Ecto neural progenitor cell (in vitro differentiated cells): ENCODE measurements at places on chromosomes 13 and 19.

DNA sequence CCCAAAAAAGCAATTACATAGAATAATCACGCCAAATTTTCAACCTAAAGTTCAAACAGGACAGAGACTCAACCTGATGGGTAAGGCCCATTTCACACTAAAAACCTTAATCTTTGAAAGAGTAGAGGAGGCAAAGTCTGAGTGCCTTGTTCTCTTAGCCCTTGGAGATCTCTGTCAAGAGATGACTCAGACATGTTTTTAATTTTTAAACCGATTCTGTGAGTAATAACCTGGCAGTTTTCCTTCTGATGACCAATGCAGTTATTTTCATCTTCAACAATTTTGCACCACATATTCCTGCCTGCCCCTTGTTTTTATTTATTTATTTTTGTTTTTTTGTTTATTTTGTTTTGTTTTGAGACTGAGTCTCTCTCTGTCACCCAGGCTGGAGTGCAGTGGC, 11.5 kb upstream of the TNFSF9 start:
- no peak for DNase-seq

DNA sequence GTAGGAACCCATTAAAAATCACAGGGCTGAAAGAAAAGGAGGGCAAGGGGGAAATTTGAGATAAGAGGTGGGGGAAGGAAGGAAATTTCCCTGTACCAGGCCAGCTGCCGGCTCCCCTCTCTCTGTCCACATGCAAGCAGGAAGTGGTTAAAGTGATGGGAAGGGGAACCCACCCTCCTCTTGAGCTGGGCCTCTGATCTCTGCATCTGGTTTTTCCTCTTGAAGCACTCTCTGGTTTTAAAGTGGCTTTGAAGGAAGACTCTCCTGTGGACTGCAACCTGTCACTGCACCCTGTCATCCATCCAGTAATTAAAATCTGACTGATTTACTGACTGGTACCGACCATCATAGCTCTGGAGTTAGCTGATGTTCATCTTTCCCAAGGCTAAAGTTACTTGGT, 239.6 kb downstream of the TSHZ3 start:
- DNase-seq = no peak

GRCh38 chr13:106560821-106561220, 7.1 kb downstream of the ARGLU1 start:
- no peak for DNase-seq

DNA sequence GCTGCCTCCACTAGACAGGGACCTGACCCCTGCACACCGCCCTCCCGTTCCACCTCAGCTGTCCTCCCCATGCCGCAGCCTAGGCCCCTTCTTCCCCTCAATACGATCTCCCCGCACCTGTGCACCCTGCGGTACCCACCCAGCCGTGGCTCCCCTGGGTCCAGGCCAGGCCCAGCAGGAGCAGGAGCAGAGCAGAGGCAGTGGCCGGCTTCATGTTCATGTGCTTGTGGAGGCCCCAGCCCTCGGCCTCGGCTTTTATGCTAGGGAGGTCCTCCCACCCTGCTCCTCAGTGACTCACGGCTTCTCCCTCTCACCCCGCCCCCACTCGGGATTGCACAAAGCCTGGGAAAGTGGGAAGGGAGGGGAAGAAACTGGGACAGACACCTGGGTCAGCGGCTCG, 11.4 kb upstream of the KRTDAP start:
- DNase-seq = no peak

GRCh38 chr19:35904311-35905068, 2.2 kb downstream of the HCST start:
- no peak for DNase-seq

GRCh38 chr19:55391191-55391670, 5.5 kb downstream of the RPL28 start:
- no peak for DNase-seq

GRCh38 chr19:47022541-47023447, 3.2 kb downstream of the NPAS1 start:
- peak; percentile 52 for DNase-seq

DNA sequence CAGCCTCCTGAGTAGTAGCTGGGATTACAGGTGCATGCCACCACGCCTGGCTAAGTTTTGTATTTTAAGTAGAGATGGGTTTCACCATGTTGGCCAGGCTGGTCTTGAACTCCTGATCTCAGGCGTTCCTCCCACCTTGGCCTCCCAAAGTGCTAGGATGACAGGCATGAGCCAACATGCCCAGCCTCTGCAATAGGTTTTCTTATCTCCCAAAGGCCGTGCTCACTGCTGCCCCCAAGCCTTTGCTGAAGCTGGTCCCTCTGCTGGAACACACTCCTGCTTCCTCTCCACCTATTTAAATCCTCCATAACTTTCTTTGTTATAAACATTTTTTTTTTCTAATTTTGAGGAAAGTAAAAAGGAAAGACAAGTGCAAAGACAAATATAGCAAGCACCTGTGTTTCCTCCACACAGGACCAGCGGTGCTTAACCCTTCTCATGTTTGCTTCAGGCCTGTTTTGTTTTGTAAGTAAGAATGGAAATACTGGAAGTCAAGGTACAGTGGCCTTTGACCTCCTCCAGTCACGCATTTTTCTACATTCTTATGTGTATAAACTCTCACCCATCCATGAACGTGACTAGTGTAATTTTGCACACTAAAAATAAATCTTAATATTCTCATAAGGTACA, 14.5 kb upstream of the TNFAIP8L1 start:
- no peak for DNase-seq

GRCh38 chr19:54882758-54883157, 8.7 kb downstream of the FCAR start:
- no peak for DNase-seq

- no peak for DNase-seq
Observed at GRCh38 chr19:49488863-49489537, 1.6 kb downstream of the RPL13A start.

DNA sequence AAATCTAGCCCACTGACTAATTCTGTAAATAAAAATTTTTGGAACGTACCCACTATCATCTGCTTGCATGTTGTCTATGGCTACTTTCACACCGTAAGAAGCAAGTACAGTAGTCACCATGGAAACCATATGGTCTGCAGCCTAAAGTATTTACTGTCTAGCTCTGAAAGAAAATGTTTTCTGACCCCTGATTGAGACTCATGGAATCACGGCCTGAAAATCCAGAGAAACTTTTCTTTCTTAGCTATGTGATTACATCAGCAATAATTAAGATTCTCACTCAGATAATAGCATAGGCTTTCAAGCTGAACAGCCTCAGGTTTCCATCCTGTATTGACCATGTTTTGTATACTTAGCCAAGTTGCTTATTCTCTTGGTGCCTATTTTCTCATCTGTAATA, 264.6 kb downstream of the NHLRC3 start:
- DNase-seq = no peak

DNA sequence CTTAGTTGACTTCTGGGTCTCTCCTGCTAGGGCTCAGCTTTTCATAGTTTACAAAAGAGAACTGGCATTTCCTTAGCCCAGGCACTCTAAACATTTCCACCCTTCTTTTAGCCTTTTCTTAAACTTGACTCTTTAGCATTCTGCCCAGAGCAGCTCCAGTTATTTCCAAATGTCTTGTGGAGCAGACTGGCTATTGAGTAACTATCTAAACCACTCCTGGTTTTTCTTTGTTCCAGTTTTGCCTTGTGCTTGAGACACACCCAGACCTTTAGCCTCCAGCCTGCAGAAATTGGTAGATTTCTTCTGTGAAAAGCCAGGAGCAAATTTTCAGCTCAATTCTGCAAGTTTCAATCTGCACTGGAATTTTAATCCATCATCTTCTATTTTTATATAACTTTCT, 1813.1 kb downstream of the OLFM4 start:
- no peak for DNase-seq

- DNase-seq = no peak
Observed at GRCh38 chr19:57110592-57111328, 9.0 kb upstream of the USP29 start.

GRCh38 chr13:36713887-36714286, 40.1 kb downstream of the SERTM1 start:
- DNase-seq = no peak

DNA sequence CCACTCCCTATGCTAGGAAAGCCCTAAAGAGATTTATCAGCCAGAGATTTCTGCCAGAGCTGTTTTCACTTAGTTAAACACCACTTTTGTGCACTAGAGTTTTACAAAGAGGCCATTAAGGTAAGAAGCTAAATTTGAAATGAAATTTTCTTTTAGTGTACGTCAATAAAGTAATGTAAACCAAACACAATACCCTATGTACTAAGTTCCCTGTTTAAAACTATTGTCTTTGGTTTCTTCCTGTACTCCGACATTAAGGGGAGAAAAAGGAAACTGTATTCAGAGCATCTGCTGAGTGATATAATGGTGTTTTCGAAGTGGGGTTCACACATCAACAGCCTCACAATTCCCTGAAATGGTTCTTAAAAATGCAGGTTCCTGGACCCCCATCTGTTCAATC, 40.7 kb upstream of the STARD13 start:
- DNase-seq = no peak

- peak; percentile 87 for DNase-seq
Observed at GRCh38 chr19:40613690-40614621, 12.8 kb downstream of the LTBP4 start.

GRCh38 chr19:19151418-19151817, 13.1 kb upstream of the TMEM161A start:
- no peak for DNase-seq

GRCh38 chr13:80012251-80012650, 328.7 kb downstream of the SPRY2 start:
- DNase-seq = no peak

DNA sequence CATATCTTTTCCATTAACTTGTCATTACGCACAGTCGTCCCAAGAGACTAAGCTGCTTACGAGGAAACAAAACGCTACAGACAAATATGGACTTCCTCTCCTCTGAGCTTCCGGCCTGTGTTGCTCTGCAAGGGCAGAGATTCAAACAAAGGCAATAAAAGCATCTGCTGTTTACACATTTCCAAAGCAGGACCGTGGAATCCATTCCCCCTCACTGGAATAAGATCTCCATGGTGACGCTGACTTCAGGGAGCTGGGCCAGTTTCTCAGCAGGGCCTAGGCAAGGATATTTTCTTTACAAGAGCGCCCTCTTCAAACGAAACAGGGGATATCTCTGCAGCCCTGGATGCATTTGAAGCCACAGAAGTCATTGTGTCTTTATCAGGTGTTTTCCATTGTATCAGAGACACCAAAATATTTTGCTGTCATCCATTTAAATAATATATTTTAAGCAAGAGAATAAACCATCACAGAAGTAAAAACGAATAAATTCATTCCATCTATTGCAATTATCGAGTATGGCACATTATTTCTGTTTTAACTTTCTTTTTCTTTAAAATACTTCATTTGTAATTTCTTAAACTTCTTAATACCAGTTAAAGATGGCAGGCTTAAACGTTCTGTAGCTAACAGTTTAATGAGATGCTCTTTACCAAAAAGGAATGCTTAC, 177.5 kb downstream of the DCLK1 start:
- DNase-seq = peak; percentile 78

- DNase-seq = peak; percentile 59
Observed at GRCh38 chr19:3687774-3688706, 12.2 kb downstream of the PIP5K1C start.

GRCh38 chr19:38213911-38214625, 10.0 kb downstream of the DPF1 start:
- no peak for DNase-seq

- no peak for DNase-seq
Observed at GRCh38 chr19:16465239-16465638, 6.5 kb downstream of the EPS15L1 start.

DNA sequence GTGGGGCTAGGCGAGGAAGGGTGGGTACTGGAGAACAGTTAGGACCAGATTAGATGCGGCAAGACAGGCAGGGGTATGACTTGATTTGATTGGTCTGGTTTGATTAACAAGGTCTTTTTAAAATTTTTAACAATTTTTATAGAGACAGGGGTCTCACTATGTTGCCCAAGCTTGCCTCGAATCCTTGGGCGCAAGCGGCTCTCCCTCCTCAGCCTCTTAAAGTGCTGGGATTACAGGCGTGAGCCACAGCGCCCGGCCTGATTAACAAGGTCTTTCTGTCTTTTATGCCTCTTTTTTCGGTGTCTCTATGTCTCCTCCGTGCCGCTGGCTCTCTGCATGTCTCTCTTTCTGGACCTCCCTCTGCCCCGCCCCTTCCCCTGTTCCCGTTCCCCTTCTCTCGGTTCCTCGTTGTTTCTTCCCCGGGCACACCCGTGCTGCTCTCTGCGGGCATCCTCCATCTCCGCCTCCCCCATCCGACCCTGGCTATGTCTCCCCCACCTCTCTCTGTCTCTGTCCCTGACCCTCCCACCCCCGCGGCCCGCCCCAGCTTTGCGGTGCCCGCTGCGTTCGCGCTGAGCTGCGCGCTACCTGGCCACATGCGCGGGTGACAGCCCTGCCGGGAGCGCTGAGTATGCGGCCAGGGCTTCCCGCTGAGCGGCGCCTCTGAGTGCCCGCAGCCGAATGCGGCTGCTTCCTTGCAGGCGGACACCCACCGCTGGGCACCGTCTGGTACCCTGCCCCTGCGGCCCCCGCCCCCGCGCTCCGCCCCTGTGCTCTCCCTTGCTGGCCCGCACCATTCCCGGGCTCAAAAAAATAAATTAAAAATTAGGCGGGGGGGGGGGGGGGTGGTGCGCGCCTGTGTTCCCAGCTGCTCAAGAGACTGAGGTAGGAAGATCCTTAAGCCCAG, 8.1 kb upstream of the SDHAF1 start:
- DNase-seq = peak; percentile 67

- no peak for DNase-seq
Observed at GRCh38 chr19:11324748-11325389, 14.6 kb downstream of the RAB3D start.

- DNase-seq = no peak
Observed at GRCh38 chr19:1141944-1142343, 32.1 kb downstream of the SBNO2 start.

GRCh38 chr13:30819136-30819888, 84.0 kb downstream of the ALOX5AP start:
- no peak for DNase-seq
